ENCODE measurements at places on chromosomes 5 and 9.

DNA sequence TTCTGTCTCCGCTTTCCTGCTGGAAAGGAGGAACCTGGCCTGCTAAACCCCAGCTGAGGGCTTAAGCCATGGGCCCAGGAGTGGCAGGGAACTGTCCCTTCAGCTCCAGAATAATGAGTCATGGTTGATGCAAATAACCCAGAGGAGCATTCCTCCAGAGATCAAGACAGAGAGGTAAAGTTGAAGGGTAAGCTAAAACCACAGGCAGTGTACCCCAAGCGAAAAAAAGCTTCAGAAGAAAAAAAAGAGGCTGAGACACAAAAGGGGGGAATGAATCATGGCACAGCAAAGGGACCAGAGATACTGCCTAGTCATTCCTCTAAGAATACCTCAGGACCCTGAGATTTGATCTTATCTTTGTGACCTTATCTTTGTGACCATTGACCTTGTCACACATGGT is 199.5 kb upstream of the TAS2R1 start:
- no peak for DNase-seq

DNA sequence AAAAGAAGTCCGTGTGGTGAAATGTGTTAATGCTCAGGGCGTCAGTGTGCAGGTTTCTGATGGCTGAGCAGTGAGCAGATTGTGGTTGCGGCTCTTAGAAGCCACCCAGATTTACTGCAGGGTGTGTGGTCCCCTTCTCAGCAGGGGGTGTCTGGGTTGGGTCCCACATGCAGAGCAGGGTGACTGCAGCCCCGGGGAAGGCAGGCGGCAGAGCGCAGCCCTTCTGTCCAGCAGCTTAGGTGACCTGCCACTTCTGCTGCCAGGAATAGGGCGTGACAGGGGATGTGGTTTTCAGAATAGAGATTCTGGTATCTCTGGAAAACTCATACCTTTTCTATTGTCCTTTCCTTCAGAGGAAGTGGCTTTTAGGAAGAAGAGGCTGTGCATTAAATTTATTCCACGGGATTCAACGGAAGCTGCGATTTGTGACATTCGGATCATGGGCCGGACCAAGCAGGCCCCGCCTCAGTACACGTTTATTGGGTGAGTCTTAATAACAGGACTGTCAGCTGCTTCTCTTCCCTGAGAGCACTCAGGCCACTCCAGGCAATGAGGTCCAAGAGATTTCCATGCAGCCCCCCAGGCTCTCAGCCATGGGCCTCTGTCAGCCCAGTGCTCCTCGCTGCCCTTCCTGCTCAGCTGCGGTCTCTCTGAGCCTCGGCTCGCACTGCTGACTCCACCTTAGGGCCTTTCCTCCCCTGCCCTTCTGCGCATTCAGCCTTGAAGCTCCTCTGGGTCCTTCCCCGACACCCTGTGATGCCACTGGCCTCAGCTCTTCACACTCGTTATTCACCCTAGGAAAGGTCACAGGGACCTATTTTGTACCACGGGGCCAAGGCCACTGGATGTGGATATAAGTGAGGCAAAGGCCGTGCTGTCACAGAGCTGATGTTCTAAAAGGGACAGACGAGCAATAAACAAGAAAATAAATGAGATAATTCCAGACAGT is 65.4 kb downstream of the MVB12B start:
- DNase-seq, result no peak

DNA sequence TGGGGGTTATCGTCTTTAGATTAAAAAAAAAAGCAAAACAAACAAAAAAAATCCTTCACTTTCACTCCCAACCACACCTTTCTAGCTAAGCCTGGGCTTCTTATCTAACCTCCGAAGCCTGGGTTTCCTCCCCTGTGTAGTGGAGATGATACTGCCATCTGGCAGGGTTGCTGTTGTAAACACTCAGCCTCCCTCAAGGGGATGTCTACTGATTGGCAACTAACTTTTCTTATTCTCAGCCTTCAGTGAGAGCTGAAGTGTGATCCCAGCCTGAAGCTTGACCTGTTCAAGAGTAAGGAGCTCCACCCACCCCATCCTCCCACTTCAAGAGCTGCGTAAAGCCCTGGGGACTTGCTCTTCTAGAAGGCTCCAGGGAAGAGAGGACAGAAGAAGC is 21.5 kb upstream of the WWC1 start:
- DNase-seq, result no peak

DNA sequence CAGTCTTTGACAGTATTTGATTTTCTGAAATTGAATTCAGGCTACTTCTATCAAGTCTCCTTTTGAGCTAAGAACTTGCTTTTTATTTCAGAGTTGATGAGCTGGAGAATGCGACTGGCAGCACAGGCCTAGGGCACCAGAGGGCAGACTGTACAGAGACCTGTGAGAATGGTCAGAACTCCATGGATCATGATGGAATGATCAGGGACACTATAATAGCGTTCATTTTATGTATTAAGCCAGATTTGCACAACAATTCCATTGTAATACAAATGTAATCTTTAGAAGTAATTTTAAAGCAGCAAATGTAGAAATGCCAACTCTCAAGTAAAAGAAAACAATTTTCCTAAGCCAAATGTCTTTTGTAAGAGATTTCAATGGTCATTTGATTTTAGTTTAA is 902.4 kb downstream of the NR2F1-AS1 start:
- no peak for DNase-seq

- no peak for DNase-seq
Measured at GRCh38 chr9:137556069-137556838, 4.6 kb downstream of the MRPL41 start.

- DNase-seq, result no peak
Measured at GRCh38 chr9:128771094-128771721, 519 bp downstream of the ZER1 start.

- no peak for DNase-seq
Measured at GRCh38 chr9:21121079-21121478, 20.6 kb downstream of the IFNW1 start.

- no peak for DNase-seq
Measured at GRCh38 chr9:7370381-7370780, 429.2 kb downstream of the DMAC1 start.

- DNase-seq, result no peak
Measured at GRCh38 chr9:76358628-76359280, 35.5 kb downstream of the RFK start.

DNA sequence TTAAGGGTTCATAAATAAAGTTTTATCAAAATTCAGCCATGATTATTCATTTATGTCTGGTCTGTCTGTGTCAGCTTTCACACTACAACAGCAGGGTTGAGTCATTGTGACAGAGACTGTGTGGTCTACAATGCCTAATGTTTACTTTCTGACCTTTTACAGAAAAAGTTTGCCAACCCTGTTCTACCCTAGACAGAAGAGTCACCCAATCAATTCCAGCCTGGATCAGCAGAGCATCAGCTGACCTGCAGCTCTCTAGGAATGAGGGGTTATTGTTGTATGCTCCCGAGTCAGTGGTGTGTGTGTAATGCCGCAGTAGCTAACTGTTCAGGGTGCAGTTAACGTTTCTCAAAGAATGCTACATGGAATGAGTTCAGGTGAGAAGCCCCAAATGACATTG is 87.3 kb downstream of the HRH2 start:
- DNase-seq, result no peak

- no peak for DNase-seq
Measured at GRCh38 chr5:171946000-171946781, 60.2 kb downstream of the FBXW11 start.

GRCh38 chr5:160792732-160793529 is 59.1 kb downstream of the ATP10B start:
- DNase-seq, result no peak

DNA sequence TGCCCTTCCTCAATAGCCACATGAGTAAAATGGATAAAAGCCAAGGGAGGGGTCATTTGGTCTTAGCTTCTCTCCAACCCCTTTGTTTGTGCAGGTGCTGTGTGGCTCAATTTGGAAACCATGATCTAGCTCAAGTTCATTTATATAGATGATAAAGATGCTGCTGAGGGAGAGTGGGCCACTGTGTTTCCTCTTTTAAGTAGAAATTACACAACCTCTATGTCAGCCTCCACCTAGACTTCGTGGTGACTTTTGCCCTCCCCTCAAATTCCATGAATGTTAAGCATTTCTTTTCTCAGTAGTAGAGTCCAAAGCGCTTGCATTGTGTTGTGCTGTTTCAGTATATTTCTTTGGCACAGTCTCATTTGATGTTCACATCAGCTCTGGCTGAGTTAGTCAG is 241.4 kb downstream of the ARHGAP26 start:
- DNase-seq, result no peak

DNA sequence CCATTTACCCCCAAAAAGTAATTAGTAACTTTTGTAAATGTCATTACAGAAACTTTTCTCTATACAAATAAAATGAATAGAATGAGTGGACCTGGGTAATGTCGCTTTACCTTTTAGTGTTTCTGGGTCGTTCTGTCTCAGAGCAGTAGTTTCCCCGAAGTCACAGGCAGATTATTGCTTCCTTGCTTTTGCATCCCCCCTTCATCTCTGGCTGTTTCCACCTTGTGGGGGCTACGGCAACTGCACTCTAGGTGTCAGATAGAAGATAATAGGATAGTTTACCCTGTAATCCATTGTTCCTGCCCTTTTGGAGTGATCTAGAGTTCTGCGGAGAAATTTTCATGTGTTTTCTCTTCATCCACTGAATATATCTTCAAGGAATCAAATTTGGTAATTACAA is 68.7 kb downstream of the PRR16 start:
- no peak for DNase-seq

GRCh38 chr9:96034553-96035122 is 159.1 kb downstream of the ERCC6L2 start:
- no peak for DNase-seq

DNA sequence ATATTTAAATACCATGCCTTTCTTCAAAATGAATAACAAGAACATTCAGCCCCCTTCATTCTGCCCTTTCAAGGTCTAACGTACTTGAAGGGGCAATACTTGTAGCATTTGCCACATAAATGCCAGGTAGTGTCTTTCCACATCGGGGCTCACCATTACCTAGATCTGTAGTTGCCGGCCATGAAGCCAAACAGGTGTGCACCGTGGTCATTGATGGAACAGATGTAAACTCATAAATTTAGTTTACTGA is 193.0 kb downstream of the CD180 start:
- no peak for DNase-seq

- DNase-seq, result no peak
Measured at GRCh38 chr5:93569300-93570160, 11.5 kb downstream of the NR2F1-AS1 start.

GRCh38 chr5:14980698-14981097 is 109.1 kb upstream of the ANKH start:
- DNase-seq, result no peak

DNA sequence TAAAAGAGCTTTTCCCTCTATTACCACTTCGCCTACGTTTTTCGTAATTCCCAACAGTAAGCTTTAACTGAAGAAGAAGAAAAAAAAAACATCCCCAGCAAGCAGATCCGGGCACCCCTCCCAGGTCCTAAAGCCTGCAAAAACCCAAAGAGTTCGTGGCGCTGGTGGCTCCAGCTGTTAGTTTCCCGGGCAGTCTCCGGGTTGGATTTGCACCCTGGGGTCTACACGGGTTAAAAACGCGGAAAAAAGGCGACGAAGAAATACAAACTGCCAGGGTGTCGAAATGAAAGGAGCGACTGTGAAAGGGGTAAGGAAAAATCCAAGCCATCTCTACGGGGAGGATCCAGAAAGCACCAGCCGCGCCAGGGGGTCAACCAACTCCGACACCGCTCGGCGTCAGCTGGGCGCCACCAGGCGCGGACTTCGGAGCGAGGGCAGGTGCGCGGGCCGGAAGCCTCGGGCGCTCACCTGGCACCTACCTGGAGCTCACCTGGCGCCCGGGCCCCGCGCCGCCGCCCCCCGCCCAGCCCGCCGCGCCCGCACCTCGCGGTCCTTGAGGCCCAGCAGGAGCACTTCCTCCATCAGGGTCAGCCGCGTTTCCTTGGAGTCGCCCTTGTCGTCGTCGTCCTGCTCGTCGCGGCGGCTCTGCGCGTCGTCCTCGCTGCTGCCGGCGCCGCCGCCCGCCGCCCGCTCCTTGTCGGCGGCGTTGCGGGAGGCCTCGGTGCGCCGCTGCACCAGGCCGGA is 680 bp downstream of the GOLPH3 start:
- peak; percentile 63 for DNase-seq

GRCh38 chr5:38739011-38739704 is 106.7 kb upstream of the OSMR start:
- DNase-seq, result no peak

DNA sequence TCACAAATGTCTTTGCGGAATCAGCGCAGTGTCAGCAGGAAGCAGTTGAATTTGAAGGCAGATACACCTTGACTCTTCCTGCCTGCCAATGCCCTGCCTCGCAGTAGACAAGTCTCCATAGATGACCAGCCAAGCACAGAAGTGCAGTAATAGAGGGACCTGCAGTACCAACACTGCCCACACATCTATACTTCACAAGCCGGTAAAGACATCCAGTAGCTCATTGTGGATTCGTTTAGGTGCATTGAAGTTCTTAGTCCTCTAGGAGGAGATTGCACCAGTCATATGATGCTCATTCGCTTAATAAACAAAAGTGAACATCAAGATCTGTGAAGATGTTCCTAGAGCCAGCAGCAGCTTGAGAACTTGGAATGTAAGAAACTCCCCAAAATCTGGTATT is 7.1 kb upstream of the IFNA2 start:
- DNase-seq, result no peak

DNA sequence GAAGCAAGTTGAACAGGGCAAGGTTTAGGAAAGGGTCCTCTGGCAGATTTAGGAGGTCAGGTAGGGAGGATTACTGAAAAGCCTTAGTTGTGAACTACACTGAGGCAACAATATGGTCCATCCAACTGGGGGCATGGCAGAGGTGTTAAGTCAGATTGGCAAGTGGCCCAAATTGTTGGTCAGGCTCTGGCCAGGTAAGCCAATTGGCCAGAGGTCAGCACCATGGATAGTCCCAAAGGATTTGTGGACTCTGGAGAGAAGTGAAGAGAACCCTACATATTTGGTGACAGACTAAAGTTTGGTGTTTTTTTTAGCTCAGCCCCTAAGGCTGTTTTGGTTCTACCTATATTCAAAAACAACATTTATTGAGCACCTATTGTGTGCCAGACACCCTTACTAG is 39.1 kb upstream of the RASGRF2 start:
- DNase-seq, result no peak

DNA sequence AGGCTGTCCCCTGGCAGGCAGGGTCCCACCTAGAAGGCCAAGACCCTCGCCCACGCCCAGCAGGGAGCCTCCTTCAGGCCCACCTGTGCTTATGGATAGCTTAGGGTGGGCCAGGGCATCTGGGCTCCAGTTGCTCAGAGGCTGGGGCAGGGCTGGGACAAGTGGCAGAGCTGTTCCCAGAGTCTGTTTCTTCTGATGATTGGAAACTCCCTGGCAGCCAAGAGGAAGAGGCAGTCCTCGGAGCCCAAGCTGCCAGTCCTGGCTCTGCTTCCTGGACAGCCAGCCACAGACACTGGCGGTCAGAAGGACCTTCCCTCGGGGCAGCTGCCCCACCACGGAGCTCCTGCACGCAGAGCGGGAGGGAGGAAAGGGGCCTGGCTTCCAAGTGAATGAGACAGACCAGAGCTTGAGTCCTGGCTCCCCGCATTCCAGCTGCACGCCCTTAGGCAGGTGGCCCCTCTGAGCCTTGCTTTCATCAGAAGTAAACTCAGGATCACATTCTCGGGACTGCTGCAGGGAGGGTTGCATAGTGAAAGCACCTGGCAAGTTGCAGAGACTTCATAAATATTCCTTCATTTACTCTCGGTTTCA is 37.9 kb upstream of the GABRP start:
- no peak for DNase-seq

GRCh38 chr5:37110135-37110534 is 139.0 kb downstream of the CPLANE1 start:
- no peak for DNase-seq

- peak; percentile 17 for DNase-seq
Measured at GRCh38 chr9:93122721-93123221, 11.3 kb downstream of the NINJ1 start.

- no peak for DNase-seq
Measured at GRCh38 chr5:147906326-147907095, at the start of gene C5orf46. C5orf46 (minus strand) TSS chr5:147906538; CDS start chr5:147906501, 37 bp downstream.

GRCh38 chr5:132026516-132027008 is 15.1 kb upstream of the ACSL6 start:
- DNase-seq, result peak; percentile 41

All from activated T-cell treated with anti-CD3 and anti-CD28 coated beads, Interleukin-2, amount 50 U/mL, for 1 hour (primary cell).